ENCODE measurements at places on chromosomes 7 and 10.

GRCh38 chr7:74475243-74475986 is 21.7 kb downstream of the GTF2IRD1 start:
- no peak for DNase-seq

- DNase-seq: peak; percentile 11
These were observed 274.4 kb downstream of the THSD7A start for GRCh38 chr7:11557627-11558026.

DNA sequence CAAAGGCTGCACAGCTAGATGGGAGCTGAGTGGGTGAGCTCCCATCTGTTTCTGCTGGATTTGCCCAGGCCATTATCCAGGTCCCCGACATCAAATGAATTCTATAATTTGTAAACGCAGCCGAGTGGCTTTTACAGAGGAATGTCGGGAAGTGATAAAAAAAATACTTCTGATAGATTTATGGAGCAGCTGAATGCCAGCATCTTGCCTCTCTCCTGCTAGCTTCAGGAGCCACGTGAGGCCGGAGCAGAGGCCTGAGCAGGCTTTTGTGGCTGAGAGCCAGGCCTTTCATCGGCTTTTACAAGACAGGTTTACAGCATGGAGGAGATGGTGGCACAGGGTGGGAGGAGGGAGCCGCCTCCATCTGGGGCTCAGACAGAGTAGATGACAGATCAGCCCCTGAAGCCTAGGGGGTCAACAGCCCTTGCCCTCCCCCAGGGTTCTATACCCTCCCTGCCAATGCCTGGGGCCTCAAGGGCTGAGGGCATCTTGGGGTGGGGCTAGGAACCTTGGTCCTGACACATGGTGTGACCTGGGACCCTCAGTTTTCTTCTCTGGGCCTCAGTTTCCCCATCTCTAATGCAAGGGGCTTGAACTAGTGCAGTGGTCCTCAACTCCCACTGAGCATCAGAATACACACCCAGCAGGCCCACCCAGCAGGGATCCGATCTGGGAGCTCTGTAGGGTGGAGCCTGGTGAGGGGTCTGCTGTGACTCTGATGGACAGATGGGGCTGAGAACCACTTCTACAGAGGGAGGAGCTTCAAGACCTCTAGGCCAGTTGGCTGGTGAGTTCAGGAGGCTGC is 44.2 kb upstream of the PCBD1 start:
- DNase-seq: no peak

- no peak for DNase-seq
These were observed 155.5 kb downstream of the ZNF248 start for GRCh38 chr10:37701781-37702493.

DNA sequence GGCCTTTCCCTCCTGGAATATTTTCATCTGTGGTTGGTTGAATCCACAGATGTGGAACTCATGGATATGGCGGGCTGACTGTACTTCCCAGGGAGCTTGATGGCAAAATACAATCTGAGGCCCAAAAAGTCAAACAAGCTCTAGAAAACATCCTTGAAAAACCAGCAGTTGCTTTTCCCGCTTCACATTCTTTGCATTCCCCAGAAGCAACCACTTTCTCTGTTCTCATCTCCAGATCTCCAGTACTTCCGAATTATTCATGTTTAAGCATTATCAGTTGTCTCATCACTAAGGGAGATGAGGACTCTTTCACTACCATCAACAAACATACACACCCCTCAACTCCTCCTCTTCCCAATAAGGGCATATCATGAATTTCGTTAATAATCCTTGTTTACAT is 55.3 kb downstream of the KIF5B start:
- no peak for DNase-seq

DNA sequence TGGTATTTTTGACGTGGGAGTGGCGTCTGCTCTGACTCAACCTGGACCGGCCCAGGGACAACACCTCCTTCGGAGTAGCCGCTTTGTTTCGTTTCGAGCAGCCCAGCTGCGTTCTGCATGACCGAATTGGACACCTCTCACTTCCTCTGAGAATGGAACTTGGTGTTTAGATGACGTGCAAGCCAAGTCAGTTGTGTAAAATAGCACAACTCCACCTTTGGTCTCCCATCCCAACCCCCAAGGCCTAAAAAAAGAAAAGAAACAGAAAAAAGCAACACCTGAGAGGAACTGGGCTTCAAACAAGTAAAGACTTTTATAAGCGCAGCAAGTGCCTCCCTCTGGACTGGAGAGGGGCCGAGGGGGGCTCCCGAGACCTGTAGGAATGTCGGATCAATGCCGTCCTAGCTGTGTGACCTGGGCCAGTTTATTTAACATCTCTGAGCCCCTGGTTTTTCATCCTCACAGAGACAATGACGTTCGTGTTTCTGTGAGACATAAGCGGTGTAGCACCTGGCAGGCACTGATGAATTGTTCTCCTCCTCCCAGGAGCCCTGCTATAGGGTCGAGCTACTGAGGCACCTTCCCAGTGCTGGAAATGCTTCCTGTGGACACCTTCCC is 52.0 kb upstream of the SMNDC1 start:
- peak; percentile 82 for DNase-seq

DNA sequence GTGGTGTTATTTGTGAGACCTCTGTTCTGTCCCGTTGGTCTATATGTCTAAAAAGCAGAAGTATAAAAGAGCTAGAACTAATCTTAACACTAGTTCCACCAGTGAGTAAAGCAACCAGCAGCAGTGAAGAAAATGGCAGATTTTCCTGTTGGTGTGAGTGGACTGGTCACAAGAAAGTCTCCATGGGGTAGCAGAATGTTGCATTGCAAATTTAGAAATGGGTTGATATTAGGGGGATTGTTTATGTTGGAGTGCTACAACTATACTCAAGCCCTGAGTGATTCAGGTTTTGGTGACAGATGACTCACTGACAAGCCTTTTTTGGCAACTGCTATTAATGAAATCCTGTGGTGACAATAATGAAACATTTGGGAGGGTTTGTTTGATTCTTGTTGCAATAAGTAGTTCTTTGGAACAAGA is 5.6 kb downstream of the AVL9 start:
- DNase-seq: no peak

- no peak for DNase-seq
These were observed 88.6 kb downstream of the RNLS start for GRCh38 chr10:88494537-88494936.

DNA sequence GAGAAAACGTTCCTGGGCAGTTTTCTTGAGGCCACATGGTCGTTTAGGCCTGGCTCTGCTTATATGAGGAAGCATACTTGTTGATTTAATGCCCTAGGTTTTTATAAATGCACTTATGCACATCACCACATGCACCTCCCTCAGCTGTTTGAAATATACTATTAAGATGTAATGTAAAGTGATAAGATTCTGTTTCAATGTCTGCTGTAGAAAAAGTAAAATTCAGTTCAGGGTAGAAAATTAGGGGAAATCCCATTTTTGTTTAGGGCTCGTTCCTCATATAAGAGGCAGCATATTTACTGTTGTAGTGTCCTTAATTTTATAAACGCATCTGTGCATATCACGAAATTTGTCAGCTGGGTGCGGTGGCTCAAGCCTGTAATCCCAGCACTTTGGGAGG is 7.8 kb upstream of the CAMK1D start:
- no peak for DNase-seq

DNA sequence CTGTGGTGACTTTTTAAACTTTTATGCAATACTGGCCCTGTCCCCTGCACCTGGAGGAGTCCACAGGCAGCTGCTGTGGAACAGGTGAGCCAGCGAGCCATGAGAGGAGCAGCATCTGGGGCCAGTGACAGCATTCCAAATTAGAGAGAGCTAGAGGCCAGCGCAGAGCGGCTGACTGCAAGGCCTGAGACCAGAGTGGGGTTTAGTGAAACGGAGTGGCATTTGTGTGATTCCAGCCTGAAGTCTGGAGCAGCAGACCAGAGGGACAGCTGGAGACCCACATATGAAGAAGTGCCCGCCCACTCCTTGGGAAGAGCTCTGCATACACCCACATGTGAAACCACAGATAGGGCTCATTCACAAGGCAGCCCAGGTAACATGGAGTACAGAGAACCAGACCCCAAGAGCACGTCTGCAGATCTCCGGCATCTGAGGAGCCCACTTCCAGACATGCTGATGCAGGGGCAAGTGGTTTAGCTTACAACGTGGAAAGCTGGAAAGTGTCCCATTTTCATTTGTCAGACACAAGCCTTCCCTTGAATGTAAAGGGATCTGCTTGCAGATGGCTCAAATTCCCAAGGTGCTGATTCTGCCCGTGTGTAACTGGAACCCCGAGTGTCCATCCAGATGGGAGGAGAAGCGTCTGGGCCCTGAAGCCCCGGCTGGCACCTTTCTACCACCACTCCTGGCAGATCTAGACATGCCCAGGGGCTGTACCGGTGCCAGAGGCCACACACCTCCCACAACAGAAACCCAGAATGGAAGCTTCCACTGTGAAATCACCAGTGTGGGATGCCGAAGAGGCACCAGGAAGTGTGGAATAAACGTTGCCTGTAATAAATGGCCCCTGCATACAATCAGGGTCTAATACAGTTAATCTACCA is 256.0 kb upstream of the TCERG1L start:
- no peak for DNase-seq

DNA sequence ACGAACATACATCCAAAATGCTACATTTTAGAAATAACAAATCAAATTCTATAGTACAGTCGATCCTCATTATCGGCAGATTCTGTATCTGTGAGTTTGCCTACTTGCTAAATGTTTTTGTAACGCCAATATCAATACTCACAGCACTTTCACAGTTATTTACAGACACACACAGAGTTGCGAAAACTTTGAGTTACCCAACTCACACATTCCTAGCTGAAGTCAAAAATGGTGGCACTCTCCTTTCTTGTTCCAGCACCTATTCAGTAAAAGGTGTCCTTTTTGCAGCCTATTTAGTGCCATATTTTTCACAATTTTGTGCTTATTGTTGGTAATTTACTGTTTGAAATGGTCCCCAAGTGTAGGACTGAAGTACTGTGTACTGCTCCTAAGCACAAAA is 161.7 kb downstream of the AKR1D1 start:
- DNase-seq: no peak

DNA sequence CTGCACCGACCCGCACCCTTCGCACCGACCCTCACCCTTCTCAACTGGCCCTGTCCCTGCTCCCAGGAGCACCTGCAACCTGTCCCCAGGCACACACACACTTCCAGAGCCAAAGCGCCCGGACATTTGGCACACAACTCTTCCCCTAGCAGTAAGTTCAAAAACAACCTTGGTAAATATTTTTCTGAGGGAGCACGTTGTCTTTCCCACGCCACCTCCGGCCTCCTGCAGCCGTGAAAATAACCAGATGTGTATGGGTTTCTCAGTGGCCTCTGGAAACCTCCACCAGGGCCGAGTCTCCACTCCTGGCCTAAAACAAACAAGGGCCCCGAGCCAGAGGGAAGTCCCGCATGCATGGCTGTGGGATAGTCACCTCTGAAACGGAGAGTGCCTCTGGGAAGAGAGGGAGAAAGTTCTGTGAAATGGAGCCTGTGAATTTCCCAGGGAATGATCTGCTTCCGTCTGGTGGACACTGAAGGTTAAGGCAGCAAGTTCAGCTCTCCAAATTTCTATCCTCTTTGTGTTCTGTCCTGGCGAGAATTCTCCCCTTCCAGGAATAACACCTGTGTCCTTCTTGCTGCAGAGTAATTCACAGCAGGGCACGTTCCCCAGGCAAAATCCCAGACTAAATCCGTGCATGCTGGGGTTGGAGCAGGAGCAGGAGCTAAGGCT is 15.8 kb downstream of the PODXL start:
- no peak for DNase-seq

GRCh38 chr10:126352453-126352852 is 35.8 kb downstream of the ADAM12 start:
- DNase-seq: no peak

DNA sequence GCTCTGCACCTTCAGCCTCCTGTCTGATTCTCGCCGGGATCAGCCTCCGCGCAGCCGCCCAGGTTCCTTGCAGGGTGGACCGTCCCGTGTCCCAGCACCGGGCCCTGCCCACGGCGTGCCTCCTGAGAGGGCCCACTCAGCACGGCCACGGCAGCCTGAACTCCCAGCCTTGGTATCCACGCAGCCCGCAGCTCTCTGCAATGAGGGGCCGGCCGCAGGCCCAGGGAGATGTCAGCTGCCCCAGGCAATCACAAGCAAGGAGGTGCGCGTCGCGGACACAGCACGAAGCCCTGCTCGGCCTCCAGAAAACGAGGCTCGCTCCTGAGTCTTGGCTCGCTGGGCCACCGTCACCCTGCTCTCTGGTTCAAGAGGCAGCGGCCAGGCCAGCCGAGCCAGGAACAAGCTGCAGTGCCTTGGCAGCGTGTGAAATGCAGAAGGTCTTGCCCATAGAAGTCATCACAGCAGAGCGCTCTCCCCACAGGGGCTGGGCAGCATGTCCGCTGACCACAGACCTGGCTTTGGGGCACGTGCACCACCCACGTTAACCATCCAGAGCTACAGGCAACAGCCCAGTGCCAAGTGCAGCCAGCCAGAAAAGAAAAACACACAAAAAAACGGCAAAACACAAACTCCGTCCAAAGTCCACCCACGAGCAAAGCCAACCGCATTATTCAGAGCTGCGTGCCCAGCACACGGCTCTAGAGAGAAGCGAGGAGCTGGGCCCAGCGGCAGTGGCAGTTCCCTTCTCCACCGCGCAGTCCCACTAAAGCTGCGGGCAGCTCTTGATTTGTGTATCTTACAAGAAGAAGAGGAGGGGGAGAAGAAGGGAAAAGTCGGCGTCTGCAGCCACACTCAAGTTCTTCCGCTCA is 13.9 kb downstream of the GPER1 start:
- no peak for DNase-seq

DNA sequence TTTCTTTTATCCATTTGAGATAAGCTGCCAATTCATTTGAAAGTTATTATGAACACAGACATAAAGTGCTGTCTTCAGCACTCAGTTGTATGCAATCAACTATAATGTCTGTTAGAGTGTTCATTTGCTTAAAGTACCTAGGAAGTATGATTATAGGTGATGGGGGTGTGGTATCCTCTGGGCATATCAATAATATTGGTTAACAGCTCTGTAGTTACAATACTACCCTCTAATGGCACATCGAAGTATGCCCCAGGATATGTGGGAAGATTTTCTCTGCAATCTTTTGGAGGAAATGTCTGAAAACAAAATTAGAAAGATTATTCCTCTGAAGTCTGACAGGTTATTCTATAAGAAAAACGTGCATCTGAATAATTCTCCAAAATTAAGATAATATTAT is 429.7 kb downstream of the ARL4A start:
- DNase-seq: no peak

All from CD4-positive, alpha-beta T cell treated with Interleukin-4 for 1 hour (primary cell).